ENCODE measurements at places on chromosomes 3 and 15.

DNA sequence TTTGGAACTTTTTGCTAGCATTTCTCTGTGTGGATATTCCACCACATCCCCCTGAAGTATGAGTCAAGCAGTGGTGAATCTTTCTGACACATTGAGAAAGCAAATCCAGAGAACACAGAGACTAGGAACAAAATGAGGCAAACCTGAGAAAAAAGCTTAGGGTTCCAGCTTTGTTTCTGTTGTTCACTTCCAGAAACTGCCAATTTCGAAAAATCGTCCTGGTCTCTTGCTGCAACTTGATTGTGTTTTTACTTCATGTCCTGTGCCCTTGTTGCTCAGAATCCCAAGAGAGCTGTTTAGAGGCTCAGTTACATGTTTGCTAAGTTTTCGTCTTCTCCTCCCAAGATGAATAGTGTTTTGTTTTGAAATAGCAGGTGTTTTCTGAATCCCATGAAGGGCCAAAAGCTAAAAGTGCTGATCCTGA lies 13.7 kb downstream of the MAP2K1 start:
- no peak for DNase-seq

DNA sequence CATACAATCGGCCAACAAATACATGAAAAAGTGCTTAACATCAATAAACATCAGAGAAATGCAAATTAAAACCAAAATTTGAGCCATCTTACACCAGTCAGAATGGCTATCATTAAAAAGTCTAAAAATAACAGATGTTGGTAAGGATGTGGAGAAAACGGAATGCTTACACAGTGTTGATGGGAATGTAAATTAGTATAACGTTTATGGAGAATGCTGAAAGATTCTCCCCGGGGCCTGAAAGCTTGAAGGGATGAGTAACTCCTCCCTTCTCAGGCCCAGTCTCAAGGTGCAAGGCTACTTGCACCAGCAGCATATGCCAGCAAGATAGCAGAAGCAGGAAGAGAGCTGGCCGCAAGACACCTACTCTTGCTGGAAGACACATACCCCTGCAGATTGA lies 123.7 kb upstream of the NLGN1 start:
- DNase-seq, result no peak

DNA sequence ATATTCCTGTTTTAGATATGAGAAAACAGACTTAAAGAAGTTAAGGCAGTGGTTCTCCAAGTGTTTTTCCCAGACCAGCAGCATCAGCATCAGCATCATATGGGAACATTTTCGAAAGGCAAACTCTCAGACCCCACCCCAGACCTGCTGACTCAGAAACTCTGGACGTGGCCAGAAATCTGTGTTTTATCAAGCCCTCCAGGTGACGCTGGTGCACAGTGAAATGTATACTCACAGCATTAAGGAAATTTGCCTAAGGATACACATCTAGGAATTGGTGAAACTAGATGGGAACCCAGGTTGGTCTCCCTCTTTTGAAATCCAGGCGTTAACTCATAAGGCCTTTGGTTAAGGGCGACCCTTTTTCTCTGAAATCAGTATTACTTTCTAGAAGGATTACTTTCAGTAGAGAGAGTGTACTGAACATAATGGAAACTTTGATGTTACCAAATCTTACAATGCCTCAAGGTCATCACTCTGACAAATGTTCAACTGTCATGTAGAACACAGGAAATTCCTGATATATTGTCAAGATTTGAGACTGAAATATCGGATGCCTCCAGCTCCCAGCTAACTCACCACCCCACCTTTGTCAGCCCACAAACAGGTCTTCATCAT lies 910.2 kb downstream of the ROBO1 start:
- DNase-seq, result no peak

GRCh38 chr15:67165254-67166253 lies 88.9 kb downstream of the AAGAB start:
- no peak for DNase-seq

GRCh38 chr15:41994171-41994650 lies 21.9 kb upstream of the EHD4 start:
- no peak for DNase-seq

- DNase-seq, result no peak
Measured at GRCh38 chr3:197734667-197735318, 1.9 kb downstream of the RUBCN start.

DNA sequence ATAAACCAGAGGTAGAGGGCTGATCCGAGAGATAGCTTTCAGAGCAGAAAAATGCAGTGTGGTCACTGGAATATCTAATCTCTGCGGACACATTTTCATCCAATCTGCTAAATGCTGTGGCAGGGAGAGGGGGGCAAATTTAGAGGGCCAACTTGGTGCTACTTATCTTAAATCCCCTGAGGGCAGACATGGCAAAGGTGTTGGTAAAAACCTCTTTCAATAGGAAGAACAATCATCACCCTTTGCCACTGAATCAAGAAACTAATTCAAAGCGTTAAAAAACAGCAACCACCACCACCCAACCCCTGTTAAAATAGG lies 152.9 kb downstream of the MECOM start:
- no peak for DNase-seq

GRCh38 chr15:26234976-26235767 lies 372.0 kb upstream of the ATP10A start:
- DNase-seq, result no peak

GRCh38 chr3:158508481-158508880 lies 62.5 kb upstream of the MLF1 start:
- DNase-seq, result no peak

DNA sequence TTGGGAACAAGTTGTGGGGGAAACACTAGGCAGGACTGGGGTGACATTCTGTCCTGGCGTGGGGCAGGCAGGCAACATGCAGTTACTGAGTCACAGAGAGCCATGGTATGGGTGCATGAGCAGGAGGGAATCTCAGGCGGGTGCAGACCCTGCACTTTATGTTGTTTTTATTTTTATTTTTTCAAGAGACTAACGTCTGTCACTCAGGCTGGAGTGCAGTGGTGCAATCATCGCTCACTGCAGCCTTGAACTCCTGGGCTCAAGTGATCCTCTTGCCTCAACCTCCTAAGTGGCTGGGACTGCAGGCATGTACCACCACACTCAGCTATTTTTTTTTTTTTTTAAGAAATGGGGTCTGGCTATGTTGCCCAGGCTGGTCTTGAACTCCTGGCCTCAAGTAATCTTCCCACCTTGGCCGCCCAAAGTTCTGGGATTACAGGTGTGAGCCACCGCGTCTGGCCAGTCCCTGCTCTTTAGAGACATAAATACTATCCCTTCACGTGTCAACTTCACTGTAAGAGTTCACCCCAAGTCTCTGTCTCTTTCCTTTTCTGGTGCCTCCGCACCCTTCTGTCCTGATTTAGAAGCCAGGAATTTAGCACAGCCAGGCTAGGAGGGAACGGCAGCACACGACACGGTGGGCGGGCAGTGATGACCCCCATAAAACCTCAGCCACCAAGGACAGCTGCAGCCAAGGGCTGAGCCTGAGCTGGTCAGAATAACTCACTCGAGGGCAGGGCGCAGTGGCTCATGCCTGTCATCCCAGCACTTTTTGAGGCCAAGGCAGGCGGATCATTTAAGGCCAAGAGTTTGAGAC lies 72.8 kb upstream of the IQSEC1 start:
- DNase-seq, result no peak

DNA sequence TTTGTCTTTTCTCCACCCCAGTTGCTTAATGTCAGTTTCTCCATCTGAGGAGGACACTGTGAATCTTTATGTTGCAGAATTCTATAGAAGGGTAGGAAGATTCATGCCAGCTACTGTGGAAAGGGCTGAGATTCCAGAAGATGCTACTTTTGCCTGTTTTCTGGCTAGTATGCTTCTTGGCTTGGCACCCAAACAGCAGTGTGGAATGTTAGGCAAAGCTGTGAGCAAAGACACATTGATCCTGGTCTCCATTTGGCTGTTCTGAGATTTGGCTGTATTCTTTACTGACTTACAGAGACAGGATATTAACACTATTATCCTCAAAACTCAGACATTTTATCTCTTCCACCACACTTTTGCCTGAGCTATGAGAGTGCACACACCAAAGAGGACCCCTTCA lies 39.3 kb downstream of the PDHB start:
- no peak for DNase-seq

DNA sequence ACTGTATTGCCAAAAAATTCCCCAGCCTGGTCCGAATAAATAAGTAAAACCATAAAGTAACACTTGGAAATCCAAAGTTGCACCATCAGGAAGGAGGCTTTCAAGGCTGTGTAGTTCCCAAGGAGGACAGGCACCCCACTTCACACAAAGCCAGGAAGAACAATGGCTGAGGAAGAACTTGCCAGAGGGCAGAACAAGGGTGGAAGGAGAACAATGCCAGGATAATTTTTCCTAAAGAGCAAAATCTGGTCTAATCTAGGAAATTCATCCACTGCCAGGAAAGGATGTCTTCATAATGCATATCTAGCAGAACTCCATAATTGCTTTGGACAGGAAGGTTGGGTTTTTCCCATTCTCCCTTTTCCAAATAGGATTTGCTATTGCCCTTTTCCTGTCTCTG lies 15.7 kb upstream of the ARID3B start:
- no peak for DNase-seq

DNA sequence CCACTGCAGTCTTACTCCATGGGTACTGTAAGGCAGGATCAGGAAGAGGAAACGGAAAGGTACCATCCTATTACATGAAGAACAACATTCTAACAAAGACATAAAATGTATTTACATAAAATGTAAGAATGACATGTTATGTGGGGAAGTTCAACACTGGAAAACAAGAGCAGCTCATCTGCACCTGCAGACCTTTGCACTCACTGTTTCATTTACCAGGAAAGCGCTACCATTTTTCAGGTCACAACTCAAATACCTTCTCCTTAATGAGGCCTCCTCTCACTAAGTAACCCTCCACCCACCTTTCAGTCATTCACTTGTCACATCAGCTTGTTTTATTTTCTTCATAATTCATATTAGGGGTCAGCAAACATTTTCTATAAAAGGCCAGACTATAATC lies 2.6 kb downstream of the TMCC1 start:
- DNase-seq, result no peak

- DNase-seq, result peak; percentile 35
Measured at GRCh38 chr15:68553994-68554720, 24.6 kb upstream of the CORO2B start.

DNA sequence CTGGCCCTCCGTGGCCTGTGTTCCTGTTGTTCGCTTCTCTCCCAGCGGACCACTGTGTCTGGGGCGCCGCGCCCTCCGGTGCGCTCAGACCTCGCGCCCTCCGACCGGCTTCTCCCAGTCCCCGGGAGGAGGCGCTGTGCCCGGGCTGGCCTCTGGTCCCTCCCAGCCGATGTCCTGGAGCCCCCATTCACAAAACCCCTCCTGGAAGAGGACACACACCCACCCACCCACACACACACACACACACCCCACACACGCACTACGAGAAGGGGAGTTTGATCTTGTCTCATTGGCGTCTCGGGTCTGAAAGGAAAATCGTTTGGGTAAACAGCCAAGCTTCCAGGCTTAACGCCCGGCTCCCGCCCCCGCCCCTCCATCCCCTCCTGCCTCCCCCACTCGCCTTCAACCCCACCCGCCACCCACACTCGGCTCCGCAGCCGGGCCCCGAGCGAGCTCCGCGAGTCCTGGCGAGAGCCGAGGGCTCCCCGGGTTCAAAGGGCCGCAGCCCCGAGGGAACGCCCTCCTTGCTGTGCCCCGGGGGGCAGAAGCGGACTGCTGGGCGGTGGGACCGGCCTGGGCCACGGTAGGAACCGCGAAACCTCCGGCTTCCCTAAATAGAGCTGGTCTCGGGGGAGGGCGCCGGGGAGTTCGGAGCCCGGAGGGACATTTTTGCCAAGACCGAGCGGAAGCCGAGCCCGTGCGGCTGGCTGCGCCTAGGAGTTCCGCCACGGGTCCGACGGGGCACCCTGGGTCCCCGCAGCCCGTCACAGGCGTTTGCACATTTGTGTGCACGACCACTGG lies 23.6 kb downstream of the NR2F2 start:
- DNase-seq, result no peak

GRCh38 chr3:62672988-62673313 lies 202.3 kb downstream of the CADPS start:
- no peak for DNase-seq

All from stimulated activated CD4-positive, alpha-beta T cell treated with anti-CD3 and anti-CD28 coated beads, TNF-alpha, amount 100 ng/mL, for 4 hours (primary cell).